ENCODE measurements at places on chromosomes 11 and 22.
A peak's percentile ranks its signal among the peaks of the same experiment; 100 is the strongest.

- DNase-seq = no peak
Observed at GRCh38 chr22:40443732-40444131, 73.3 kb downstream of the SGSM3 start.

DNA sequence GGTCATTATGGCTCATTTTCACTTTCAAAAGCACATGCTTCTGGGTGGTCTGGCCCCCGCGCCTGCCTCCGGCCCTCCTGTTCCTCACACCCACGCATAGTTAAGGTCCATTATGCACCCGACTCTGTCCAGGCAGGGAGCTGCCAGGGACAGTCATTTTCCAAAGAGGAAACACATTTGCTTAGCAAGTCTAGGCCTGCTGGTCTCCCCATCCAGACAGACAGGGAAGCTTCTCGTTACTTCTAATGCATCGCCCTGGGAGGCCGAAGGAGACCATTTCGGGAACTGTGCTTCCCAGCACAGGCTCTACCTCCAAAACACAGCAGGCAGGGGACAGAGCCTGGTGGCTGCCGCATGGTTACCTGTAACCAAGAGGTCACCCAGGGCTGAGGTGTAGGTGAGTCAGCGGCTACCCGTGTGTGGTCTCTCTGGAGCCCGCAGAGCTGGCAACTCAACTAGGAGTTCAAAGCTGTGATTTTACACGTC, 87.1 kb upstream of the SHANK2 start:
- DNase-seq = no peak

GRCh38 chr11:31500560-31500959, 8.9 kb downstream of the IMMP1L start:
- DNase-seq = no peak

GRCh38 chr22:50530580-50530876, 716 bp upstream of the TYMP start:
- no peak for DNase-seq

DNA sequence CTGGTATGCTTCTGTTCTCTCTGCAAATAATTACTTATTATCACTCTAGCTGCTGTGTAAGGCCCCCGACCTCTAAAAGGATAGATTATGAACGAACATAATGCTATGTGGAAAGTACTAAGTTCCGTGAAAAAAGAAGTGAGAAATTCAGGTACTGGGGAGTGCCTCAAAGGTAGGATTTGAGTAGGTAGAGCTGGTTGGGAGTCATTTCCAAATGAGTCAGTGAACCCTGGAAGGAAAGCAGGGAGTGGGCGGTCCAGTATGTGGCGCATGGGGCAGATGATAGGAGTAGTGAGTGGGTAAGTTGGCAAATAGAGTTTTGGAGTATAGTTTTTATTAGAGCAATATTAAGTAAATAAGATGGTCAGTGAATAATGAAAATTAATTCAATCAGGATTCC, 2.4 kb downstream of the ZC3H12C start:
- no peak for DNase-seq

- DNase-seq = peak; percentile 21
Observed at GRCh38 chr11:46625406-46625805, 8.1 kb downstream of the ATG13 start.

GRCh38 chr22:42544686-42545085, 9.1 kb upstream of the SERHL2 start:
- no peak for DNase-seq

DNA sequence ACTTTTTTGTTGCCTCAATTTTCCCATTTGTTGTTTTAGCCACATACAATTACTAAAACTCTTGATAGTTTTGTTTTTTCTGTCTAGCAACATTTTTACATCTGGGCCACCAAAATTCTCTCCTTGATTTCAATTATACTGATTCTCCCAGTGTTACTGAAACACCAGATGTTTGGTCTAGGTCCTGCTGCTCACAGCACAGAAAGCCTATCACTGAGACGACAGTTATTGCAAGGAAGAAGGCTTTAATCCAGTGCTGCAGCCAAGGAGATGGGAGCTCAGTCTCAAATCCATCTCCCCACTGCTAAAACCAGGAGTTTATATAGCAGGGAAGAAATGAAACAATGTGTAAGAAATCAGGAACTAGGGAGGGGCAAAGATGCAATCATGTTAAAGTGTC, 837.7 kb upstream of the CNTN5 start:
- DNase-seq = no peak

- no peak for DNase-seq
Observed at GRCh38 chr11:373716-374551, 4.6 kb downstream of the B4GALNT4 start.

DNA sequence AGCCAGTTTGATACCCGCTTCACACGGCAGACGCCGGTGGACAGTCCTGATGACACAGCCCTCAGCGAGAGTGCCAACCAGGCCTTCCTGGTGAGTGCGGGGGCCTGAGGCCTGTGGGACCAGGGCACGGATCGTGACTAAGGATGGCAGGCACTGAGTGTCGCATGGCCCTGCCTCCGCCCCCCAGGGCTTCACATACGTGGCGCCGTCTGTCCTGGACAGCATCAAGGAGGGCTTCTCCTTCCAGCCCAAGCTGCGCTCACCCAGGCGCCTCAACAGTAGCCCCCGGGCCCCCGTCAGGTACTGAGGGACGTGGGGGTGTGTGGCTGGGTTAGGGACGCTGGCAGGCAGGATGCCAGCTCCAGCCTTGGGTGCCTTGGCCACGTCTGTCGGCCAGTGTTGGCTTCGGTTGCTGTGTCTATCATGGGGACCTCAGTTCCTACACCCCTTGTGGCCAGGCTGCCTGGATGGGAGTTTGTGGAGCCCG, 3.0 kb downstream of the PTPRCAP start:
- DNase-seq = no peak

DNA sequence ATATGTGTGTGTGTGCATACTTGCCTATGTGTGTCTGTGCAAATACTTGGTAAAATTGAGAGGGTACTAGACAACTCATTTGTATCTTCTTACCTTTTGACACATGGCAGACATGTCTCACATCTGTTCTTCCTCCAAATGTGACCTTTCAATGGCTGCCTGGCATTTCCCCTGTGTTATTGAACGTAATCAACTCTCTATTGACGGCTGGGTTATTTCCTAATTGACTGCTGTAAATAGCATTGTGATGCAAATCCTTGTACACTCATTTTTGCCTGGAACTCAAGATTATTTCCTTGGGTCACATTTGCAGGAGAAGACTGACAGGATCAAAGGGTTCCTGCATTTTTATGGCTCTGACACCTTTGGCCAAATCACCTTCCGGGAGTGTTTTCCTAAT, 37.4 kb downstream of the KCNQ1 start:
- no peak for DNase-seq

DNA sequence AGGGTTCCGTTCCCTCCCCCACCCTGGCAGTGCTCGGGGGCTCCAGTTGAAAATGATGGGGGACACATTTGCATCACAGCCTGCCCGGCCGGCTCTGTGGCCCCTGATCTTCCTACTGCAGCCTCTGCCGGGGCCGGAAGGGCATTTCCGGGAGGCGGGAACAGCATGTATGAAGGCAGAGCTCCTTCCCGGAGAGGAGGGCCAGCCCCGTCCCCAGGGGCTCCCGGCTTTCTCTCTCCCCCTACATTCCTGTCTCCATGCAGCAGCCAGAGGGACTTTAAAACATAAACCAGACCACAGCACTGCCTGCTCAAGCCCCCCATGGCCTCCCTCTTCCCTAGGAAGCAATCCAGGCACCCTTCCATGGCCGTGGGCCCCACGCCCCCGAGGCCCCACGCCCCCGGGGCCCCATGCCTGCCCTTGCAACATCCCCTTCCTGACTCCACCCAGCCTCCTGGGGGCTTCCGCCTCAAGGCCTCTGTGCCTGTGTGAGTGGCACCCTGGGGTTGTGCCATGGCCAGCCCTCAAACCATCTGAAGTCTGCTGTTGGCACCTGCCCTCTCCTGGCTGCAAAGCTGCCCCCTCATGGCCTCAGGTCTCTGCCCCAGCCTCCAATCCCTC, 73.1 kb downstream of the CDKN1C start:
- DNase-seq = no peak

DNA sequence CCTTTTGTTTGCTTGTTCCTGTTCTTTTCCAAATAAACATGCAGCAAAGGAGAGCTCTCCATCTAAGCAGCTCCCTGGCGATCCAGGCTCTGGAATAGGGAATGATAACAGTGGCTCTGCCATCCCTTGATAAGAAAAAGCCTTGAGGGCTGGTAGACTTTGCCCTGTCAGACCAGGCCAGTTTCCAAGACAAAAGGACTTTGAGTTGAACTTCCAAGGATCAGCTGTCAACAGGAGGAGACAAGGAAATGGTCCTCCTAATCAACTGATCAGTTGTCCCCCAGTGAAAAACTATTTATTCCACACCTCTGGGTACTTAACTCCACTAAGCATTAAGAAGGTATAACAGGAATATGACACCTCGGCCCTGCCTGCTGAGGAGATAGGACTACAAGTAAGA, 127.8 kb downstream of the PARVA start:
- no peak for DNase-seq

DNA sequence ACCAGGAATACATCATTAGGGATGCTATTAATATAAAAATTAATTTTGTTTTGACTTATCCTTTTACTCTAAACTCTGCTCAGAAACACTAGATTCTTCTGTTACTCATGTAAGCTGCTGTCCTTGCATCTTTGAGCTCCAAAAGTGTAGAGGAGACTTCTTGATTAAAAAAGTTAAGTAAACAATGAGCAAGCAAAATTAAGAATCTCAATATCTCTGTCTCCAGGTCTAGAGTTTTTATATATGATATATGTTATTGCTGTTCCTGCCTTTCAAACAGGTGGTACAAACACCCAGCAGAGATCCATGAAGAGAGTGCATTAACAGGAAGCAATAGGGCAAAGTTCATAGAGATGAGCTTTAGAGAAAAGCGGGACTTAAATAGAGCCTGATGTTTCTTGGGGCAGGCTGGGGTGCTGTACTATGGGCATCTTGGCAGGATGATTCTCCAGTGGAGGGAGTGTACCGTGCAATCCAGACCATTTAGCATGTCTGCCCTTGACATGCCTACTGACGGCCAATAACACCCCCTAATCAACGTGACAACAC, 6.9 kb downstream of the MAPK1 start:
- DNase-seq = no peak

DNA sequence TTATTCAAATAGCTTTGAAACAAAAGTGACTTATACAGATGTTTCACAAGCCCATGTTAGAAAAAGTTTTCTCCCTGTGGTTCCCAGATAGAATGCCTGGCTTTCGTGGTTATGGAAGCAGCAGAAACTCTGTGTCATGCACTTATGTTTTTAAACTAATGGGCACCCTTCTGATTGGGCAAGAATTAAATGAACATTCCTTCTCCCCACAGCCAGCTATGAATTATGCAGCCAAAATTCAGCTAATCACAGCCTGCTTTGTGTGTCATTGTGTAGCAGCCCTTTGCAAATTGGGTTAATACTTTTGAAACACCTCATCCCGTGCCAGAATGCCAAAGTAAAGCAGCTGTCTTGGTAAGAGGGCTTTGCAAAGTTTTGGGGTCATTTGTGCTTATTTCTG, 46.9 kb downstream of the PANX1 start:
- no peak for DNase-seq

GRCh38 chr11:102341844-102342318, 5.1 kb upstream of the BIRC2 start:
- DNase-seq = peak; percentile 95

GRCh38 chr11:17294033-17294432, 17.5 kb downstream of the NUCB2 start:
- DNase-seq = no peak

GRCh38 chr22:35305525-35306070, 5.9 kb downstream of the TOM1 start:
- no peak for DNase-seq

GRCh38 chr22:47329727-47330650, 567.5 kb downstream of the TBC1D22A start:
- no peak for DNase-seq

DNA sequence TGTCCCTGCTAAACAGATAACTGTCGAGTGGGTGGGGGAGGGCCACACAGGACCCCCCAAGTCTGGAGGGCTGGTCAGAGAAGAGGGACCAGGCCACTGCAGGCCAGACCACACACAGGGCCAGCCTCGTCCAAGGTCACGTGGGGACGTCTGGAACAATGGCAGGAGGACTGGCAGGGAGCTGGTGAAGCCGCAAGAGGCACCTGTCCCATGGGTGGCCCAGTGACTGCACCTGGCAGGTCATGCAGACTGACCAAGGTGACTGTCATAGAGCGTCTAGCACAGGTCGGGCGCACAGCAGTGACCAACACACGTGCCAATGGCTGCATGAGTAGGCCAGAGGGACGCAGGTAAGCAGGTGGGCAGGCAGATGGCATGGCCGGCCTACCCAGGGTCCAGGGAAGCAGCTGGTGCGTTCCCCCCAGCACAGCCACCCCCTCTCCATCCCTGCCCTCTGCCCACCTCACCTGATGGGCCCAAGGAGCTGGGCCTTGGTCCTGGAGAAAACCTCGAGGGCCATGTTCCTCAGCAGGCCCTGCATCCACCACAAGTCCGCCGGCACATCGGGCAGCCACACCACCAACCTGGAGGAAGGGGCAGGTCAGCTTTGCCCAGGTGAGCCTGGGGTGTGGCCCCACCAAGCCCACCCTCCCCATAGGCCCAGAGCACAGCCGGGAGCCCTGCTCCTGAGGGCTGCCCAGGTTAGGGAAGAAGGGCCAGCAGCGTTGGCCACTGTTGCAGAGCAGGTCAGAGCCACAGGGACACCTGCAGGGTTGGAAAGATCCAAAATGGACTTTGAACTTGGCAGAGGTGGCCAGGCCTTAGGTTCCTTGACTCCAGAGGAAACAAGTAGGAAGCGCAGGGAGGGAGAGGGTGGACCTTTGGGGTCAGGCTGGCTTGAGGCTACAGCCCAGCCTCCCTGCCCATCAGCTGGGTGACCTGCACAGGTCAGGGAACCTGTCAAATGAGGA, 10.4 kb downstream of the PNPLA5 start:
- no peak for DNase-seq

- peak; percentile 71 for DNase-seq
Observed at GRCh38 chr22:47129902-47130635, 367.6 kb downstream of the TBC1D22A start.

DNA sequence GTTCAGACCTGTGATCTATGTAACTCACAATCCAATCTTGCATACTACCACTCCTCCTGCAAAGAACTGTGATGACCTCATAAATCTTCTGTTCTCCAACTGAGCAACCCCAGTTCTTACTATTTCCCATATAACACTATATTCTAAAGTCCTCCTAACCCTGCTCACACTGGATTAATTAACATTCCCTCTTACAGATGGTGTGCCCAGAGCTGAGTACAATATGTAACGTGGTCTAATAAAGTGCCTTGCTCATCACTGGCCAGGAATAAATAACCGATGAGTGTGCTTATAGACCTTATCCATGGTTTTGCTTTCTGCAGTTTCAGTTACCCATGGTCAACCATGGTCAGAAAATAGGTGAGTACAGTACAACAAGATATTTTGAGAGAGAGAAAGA, 28.6 kb downstream of the PRCP start:
- no peak for DNase-seq

- peak; percentile 4 for DNase-seq
Observed at GRCh38 chr11:11731311-11732083, 109.7 kb upstream of the GALNT18 start.

- DNase-seq = no peak
Observed at GRCh38 chr11:96147186-96147585, 195.8 kb downstream of the MAML2 start.

DNA sequence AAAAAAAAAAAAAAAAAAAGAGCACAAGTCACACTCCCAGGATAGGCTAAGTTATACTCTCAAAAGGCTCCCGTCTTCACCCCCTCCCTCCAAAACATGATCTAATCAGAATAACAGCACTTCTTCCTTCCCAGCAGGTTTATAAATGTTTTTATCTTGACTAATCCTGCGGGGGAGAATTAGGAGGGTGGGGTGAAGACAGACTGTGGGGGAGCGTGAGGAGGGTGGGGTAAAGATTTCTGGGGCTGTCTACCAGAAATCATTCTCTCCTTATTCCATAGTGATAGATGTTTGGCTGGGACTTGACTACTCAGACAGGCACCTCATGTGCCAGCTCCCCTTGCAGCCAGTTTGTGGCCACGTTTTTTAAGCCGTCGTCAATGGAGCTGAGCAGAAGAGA, 17.0 kb downstream of the KCNE3 start:
- no peak for DNase-seq
